Activated T-helper 1 cell treated with anti-CD3 and anti-CD28 coated beads, Interleukin-2, amount 50 U/mL, for 16 hours (primary cell): ENCODE measurements at places on chromosomes 4 and X.

GRCh38 chrX:24294619-24295018, 19.2 kb downstream of the SUPT20HL2 start:
- no peak for DNase-seq

DNA sequence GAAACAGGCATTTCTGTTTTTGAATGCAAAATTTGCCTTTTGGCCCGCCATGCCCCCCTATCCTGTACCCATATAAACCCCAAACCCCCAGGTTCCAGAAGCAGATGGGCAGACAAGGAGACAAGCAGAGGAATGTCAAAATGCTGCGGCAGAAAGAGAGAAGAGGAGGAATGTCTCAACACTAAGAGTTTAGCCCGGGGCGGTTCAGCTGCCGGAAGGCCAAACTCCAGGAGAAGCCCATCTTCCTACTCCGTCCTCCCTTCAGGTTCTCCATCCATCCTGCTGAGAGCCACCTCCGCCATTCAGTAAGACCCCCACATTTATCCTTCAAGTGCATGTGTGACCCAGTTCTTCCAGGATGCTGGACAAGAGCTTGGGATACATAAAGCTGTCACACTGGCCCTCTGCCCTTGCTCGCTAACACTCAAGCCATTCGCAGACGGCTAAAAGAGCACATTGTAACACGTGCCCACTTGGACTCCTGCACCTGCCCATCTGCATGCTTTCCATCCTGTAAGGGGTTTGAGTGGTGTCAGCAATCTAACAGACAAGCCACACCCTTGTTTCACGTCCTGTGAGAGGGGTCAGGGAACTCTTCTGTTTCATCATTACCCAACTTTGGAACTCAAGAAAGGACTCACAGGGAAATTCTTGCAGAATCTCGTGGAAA, 31.3 kb downstream of the TLR10 start:
- DNase-seq: no peak

- no peak for DNase-seq
These were observed 18.7 kb upstream of the WFS1 start for GRCh38 chr4:6250984-6251295.

DNA sequence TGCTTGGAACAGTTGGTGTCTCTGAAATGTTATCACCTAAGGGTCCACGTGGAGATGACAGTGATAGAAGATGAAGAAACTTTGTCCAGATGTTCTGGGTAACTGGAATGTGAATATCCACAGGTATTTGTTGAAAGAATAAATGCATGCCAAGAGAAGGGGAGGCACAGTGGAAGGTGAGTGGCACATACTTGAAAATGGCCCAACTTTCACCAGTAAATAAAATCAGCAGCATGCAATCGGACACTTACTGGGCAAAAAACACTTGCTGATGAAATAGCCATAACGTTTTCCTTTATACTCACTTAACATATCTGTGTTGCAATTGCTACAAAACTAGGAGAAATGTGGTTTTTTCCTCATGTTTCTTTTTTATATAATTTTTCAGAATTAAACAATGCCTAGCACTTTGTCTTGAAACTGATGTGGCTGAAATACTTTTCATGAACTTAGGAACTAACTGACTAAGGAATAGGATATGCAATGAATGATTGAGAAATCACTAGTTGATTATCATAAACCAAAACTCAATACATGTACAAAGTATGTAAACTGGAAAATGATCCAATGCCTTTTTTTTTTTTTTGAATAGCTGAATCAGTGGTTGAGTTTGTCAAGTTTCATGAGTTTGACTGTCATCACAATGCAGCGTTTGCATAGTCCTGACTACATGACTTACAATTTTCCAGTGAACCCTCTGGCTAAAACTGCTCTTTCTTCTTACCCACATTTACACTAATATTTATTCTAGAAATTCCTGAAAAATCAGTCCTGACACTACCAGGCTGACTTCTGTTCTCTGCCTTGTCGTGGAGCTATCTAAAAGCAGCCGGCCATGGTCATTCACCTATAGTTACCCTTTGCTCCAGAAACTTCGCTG, 127.4 kb downstream of the CPE start:
- no peak for DNase-seq

GRCh38 chr4:168634276-168634802, 137.5 kb downstream of the PALLD start:
- no peak for DNase-seq

- no peak for DNase-seq
These were observed 58.3 kb downstream of the KCNIP4 start for GRCh38 chr4:21890231-21890630.

GRCh38 chrX:142359331-142359730, 154.2 kb upstream of the MAGEC2 start:
- DNase-seq: no peak

- no peak for DNase-seq
These were observed 52.8 kb upstream of the CCDC149 start for GRCh38 chr4:24965627-24966026.

GRCh38 chr4:17797808-17798207, 12.7 kb downstream of the DCAF16 start:
- no peak for DNase-seq

DNA sequence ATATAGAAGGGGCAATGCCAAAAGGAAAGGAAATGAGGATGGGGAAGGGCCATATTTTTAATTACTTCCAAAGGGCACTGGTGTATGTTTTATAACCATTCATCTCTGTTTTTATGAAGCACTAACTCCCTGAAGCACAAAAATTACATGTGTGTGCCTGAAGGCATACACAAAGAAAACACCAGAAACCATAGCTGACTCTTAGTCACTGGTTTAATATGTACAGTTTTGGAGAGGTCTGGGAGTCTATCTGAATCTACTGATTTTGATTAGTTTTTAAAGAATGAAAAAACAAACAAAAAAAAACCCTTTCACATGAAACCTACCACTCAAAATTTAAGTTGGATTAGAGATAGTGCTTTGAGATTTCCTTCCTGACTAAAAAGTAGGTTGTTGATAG, 438.7 kb downstream of the RPA4 start:
- DNase-seq: no peak

DNA sequence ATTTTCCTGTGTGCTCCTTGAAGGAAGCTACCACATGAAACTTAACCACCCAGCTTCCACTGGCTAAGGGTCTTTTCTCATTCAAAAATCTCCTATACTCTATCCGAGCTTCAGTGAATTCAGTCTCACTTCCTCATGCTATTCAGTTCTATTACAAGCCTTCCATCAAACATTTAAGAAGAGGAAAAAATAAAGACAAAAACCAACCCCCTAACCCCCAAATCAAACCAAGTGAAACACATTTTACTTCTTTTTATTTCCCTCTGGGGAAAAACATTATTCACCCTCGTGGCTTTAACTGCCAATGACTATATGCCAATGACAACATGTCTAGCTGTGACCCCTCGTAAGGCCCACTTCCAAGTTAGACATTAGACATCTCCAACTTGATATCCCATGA, 16.2 kb upstream of the WDR19 start:
- DNase-seq: no peak

- DNase-seq: no peak
These were observed 55.0 kb downstream of the BEX3 start for GRCh38 chrX:103431316-103431715.

DNA sequence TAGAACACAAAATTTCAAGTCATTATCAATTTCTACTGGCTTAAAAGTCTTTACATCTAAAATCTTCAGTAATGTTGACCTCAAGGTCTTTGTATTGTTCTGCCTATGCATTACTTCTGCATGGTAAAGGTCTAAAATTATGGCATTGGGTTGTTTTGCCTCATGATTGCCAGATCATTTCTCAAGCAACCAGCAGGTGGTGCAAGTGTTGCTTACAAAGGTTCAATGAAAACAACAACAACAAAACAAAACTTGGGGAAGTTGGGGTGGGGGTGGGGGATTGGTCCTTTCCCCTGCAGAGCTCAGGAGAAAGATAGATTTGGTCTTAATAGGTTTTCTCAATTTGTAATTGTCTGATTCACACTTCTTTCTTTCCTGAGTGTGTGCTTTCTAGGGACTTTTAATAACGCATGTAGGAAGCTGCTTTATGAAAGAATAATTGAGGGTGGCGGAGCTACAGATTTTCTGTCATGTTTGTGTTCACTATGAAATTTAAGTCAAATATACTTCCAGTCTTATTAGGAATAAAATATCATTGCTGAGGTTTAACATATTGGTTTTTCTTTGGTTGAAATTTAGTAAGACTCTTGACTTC, 145.1 kb downstream of the COL4A5 start:
- DNase-seq: no peak

DNA sequence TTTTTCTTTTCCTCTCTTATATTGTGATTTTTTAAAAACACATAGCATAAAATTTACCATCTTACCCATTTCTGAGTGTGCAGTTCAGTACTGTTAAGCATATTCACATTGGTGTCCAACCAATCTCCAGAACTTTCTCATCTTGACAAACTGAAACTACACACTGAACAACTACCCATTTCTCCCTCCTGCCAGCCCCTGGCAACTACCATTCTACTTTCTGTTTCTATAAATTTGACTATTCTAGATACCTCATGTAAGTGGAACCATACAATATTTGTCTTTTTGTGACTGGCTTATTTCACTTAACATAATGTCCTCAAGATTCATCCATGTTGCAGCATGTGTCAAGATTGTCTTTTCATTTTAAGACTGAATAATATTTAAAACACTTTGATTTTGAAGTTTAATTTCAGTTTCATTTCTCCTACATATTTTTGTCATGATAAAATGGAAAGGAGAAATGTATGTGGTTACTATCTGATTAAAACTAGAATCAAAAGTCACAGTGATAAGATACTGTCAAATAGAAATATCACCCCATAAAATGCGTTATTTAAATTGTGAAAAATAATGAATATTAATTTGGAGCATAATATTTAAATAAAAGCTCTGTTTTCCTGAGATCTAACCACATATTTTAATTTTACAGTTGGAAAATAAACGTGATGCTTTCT, 122.8 kb downstream of the DIPK2B start:
- DNase-seq: no peak

- DNase-seq: no peak
These were observed 18.8 kb upstream of the TBC1D8B start for GRCh38 chrX:106783716-106784115.

GRCh38 chrX:50988649-50989048, 78.1 kb downstream of the BMP15 start:
- DNase-seq: no peak
